ENCODE measurements at places on chromosomes 2 and 18. TPM values are rescaled to one million over a fixed set of nuclear protein-coding genes. Genes with fewer than 3 reads are reported as not detected.

The PSD4 gene
- total RNA-seq = 11.2 TPM

The NR4A2 gene
- 3.1 TPM for total RNA-seq

The ATP9B gene
- total RNA-seq = 18.5 TPM

The ESCO1 gene
- 8.9 TPM for total RNA-seq

The PSMA8 gene
- not detected for total RNA-seq

The SP140 gene
- total RNA-seq = 0.24 TPM

The STARD6 gene
- not detected for total RNA-seq

The MRO gene
- 0.36 TPM for total RNA-seq

The C2orf78 gene
- not detected for total RNA-seq

The GPR35 gene
- 0.58 TPM for total RNA-seq

The PDCL3 gene
- total RNA-seq = 36.4 TPM

The FEZ2 gene
- total RNA-seq = 48.7 TPM

The RBM45 gene
- 13.3 TPM for total RNA-seq

The PKDCC gene
- 32.9 TPM for total RNA-seq

The ACVR1C gene
- total RNA-seq = not detected

The LIPG gene
- total RNA-seq = 0.10 TPM

The CNTNAP5 gene
- total RNA-seq = not detected

The TRIB2 gene
- total RNA-seq = 0.19 TPM

The IL18R1 gene
- 0.99 TPM for total RNA-seq

The VRK2 gene
- 29.8 TPM for total RNA-seq

The TRABD2A gene
- total RNA-seq = 8.9 TPM

The ZNF514 gene
- total RNA-seq = 7.5 TPM

The MPV17 gene
- total RNA-seq = 83.3 TPM

The ASB18 gene
- total RNA-seq = not detected

The ERFE gene
- 6.3 TPM for total RNA-seq

The VIT gene
- total RNA-seq = not detected

The ATG9A gene
- 49.7 TPM for total RNA-seq

The DNER gene
- 9.1 TPM for total RNA-seq

The FLACC1 gene
- total RNA-seq = not detected

The CTAGE1 gene
- total RNA-seq = not detected

The GALNT5 gene
- total RNA-seq = 3.2 TPM

The ADCYAP1 gene
- total RNA-seq = not detected

The C18orf32 gene
- 21.0 TPM for total RNA-seq

The SLC4A5 gene
- total RNA-seq = 0.40 TPM

The OR6B2 gene
- not detected for total RNA-seq

The ABCB11 gene
- 0.02 TPM for total RNA-seq

The GPR45 gene
- not detected for total RNA-seq

The ACTR2 gene
- total RNA-seq = 174 TPM

The SLC4A3 gene
- 2.9 TPM for total RNA-seq

The FBXO48 gene
- total RNA-seq = 0.71 TPM

The RTP5 gene
- not detected for total RNA-seq

The DNAJC5G gene
- total RNA-seq = not detected

The ITGB6 gene
- total RNA-seq = 0.89 TPM

The STPG4 gene
- not detected for total RNA-seq

The FZD7 gene
- 7.0 TPM for total RNA-seq

The CCDC121 gene
- total RNA-seq = 4.1 TPM

The CD207 gene
- total RNA-seq = not detected

The TTC32 gene
- total RNA-seq = 15.0 TPM

The C1GALT1C1L gene
- 2.2 TPM for total RNA-seq

The KLHL41 gene
- total RNA-seq = 0.20 TPM

The CFAP221 gene
- 0.34 TPM for total RNA-seq

The TUBA3D gene
- not detected for total RNA-seq

Measured in A549 treated with DMSO at 1 μM for 4 hours (cell line).